ENCODE measurements at places on chromosomes 2 and 18. TPM values are rescaled to one million over a fixed set of nuclear protein-coding genes. Genes with fewer than 3 reads are reported as not detected.

The APCDD1 gene
- 206 TPM for total RNA-seq

GRCh38 chr2:222982909-222983265 lies 69.1 kb upstream of the KCNE4 start:
- no peak for DNase-seq

- no peak for DNase-seq
Measured at GRCh38 chr2:69087912-69088240, 74.9 kb downstream of the ANTXR1 start.

The KCNIP3 gene
- total RNA-seq = 7.2 TPM

The CCDC141 gene
- total RNA-seq = 13.8 TPM

The CHAC2 gene
- total RNA-seq = 3.2 TPM

GRCh38 chr18:46311491-46311890 lies 207.3 kb downstream of the HAUS1 start:
- DNase-seq = no peak

DNA sequence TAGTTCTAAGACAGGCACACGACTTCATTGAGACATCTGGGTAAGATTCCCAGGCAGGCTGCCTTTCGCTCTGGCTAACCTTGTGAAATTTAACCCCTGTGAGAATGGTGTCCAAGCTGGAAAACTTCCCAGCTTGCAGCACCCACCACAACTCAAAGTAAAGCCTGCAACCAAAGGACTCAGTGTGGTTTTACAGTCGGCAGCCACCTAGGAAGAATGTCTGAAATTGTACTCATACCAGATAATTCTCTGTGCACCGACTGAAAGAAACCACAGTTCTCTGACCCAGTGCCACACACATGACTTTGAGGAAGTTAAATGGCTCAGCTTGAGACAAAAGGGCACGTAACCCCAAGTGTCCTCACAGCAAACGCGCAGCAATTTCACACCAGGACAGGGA lies 125.7 kb downstream of the RBMS1 start:
- DNase-seq = no peak

The DYNAP gene
- not detected for total RNA-seq

DNA sequence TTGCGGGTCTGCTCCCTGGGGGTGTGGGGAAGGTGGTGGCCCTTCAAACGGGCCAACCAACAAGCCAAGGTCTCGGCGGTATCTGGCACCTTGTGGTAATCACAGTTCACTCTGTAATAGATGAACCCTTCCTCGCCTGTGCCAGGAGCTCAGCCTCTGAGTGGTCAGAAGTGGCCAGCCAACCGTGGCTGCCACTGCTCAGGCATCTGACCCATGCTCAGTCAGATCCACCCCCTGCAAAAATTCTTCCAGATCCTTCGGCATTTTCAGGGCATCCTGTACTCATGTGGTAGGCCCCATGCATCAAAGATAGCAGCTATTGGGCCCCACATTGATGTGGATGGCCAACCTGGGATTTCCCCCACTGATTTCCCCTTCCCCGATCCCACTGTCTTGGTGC lies 39.6 kb upstream of the SERPINE2 start:
- no peak for DNase-seq

GRCh38 chr2:216428618-216429350 lies 16.5 kb downstream of the SMARCAL1 start:
- no peak for DNase-seq

DNA sequence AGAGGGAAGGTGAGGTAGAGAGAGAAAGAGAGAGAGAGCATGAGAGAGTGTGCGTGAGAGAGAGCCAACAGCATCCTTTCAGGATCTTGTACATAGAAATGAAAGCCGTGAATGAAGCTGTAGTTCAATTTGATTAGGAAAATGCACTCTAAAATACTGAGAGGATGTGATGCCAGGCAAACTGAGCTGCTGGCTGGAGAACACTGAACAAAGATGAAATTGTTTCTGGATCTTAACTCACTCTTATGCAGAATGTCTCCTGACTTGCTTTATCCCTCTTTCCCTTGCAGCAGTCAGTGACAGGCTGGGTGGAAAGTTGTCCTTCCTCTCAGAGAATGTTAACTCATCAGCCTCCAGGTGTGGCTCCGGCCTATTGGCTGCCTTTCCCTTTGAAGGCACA lies 10.7 kb downstream of the LYPD1 start:
- DNase-seq = no peak

GRCh38 chr18:57077005-57077765 lies 69.7 kb upstream of the BOD1L2 start:
- no peak for DNase-seq

The PARD6G gene
- 4.5 TPM for total RNA-seq

The LBX2 gene
- total RNA-seq = 5.6 TPM

DNA sequence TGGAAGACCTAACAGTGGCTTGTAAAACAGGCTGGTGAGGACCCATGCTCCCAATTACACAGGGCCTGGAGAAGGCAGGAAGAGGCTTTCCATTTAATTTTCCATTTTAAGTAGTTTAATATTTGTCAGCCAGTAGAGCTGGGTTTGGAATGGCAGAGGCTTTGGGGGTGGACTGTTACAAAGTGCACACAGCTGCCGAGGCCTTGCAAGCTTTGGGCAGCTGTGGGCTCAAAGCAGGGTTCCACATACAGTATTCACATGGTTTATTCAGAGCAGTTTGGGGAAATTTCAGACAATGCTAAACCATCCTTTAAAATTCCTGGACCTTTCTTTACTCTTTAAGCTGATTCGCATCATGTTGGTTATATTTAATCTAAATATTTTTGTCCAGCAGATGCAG lies 132.6 kb downstream of the WDSUB1 start:
- no peak for DNase-seq

GRCh38 chr2:120441744-120442471 lies 96.0 kb downstream of the INHBB start:
- DNase-seq = no peak
